ENCODE measurements at places on chromosomes 5 and 9. TPM values are rescaled to one million over a fixed set of nuclear protein-coding genes. Genes with fewer than 3 reads are reported as not detected.

Gene DDX4
- total RNA-seq: not detected

Gene FAM81B
- not detected for total RNA-seq

Gene RFESD
- total RNA-seq: 5.1 TPM

Gene PCA3
- not detected for total RNA-seq

Gene PELO
- 18.2 TPM for total RNA-seq

Gene BICD2
- 24.1 TPM for total RNA-seq

Gene F2RL2
- total RNA-seq: not detected

DNA sequence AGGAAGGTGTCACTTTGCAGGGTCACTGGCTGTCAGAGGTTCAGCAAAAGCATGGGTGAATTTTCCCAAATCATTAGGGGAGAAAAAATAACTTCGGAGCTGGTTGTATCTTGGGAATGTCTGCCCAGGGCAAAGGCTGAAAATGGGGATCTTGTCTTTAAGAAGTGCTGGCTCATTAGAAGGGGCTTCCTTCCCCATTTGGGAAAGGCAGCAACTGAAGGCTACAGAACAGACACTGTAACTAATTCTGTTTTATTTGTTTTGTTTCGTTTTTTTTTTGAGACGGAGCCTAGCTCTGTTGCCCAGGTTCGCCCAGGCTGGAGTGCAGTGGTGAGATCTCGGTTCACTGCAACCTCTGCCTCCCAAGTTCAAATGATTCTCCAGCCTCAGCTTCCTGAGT lies 70.3 kb upstream of the PCA3 start:
- H3K36me3 ChIP-seq: no peaks in the 10 kb centered on the region
- no peak overlapping the region for H3K4me3 ChIP-seq
- H3K27ac ChIP-seq: no peak overlapping the region

- H3K4me3 ChIP-seq: peak overlapping the region; percentile 92
- H3K4me1 ChIP-seq: peaks cover 14% of the 10 kb centered on the region
- H3K27me3 ChIP-seq: no peaks in the 10 kb centered on the region
- DNase-seq: no peak
- no peak overlapping the region for H3K27ac ChIP-seq
- no peaks in the 10 kb centered on the region for H3K36me3 ChIP-seq
Measured at GRCh38 chr9:125747765-125748445, 732 bp downstream of the PBX3 start.

DNA sequence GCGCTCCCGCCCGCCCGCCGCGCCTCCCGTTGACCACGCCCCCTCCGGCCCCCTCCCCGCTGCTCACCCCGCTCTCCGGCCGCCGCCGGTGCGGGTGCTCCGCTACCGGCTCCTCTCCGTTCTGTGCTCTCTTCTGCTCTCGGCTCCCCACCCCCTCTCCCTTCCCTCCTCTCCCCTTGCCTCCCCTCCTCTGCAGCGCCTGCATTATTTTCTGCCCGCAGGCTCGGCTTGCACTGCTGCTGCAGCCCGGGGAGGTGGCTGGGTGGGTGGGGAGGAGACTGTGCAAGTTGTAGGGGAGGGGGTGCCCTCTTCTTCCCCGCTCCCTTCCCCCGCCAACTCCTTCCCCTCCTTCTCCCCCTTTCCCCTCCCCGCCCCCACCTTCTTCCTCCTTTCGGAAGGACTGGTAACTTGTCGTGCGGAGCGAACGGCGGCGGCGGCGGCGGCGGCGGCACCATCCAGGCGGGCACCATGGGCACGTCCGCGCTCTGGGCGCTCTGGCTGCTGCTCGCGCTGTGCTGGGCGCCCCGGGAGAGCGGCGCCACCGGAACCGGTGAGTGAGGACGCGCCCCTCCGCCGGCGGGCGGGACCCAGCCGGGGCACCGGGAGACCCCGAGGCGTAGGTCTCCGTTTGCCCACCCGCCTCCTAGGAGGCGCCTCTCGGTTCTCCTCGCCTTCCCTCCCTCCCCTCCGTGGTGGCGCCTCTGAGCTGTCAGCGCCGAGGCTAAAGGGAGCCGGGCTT lies at the start of gene VLDLR:
Gene VLDLR, plus strand, starts transcription at position 66 of the 739 bp plus-strand sequence. Its CDS starts 403 bp downstream, at position 469.
- H3K4me3 ChIP-seq: peak within 1 kb of the TSS; percentile 65
- peaks cover 18% of the 10 kb centered on the region for H3K4me1 ChIP-seq
- no peaks in the 10 kb centered on the region for H3K36me3 ChIP-seq
- no peak for DNase-seq
- peaks cover 19% of the 10 kb centered on the region for H3K27me3 ChIP-seq

DNA sequence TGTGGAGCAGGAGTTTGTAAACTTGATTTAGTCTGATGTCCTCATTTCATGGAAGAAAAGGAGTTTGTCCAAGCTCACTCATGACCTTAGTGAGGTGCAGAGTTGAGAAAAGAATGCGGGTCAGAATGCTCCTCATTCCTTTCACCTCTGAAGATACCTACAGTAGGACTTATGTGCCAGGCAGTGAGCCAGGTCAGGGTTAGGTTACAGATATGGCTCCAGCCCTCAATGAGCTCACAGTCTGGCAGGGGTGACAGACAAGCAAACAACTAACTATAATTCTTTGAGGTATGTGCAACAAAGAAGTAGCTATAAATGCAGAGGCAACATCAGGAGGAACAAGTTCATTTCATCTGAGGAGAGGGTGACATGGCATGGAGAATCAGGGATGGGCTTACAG lies 102.5 kb downstream of the SPATA31D1 start:
- no peaks in the 10 kb centered on the region for H3K36me3 ChIP-seq
- no peak overlapping the region for H3K4me3 ChIP-seq
- no peaks in the 10 kb centered on the region for H3K4me1 ChIP-seq
- H3K27me3 ChIP-seq: no peaks in the 10 kb centered on the region
- no peak overlapping the region for H3K27ac ChIP-seq
- DNase-seq: no peak

DNA sequence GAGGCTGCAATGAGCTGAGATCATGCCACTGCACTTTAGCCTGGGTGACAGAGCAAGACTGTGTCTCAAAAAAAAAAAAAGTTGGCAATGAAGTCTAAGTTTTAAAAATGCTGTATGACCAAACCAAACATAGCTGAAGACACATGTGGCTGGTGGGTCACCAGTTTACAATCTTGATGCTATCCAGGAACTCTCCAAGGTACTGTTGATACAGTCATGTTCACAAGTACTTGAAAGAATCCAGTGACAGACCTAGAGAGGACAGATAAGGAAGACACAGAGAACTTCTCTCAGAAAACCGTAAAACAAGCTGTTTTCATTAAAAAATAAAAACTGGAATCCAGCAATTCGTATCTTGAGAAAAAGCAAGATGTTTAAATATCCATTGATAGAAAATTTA lies 95.7 kb downstream of the ACTBL2 start:
- no peak overlapping the region for H3K4me3 ChIP-seq
- H3K27me3 ChIP-seq: no peaks in the 10 kb centered on the region
- H3K36me3 ChIP-seq: no peaks in the 10 kb centered on the region
- no peak overlapping the region for H3K27ac ChIP-seq
- peaks cover 5% of the 10 kb centered on the region for H3K4me1 ChIP-seq

DNA sequence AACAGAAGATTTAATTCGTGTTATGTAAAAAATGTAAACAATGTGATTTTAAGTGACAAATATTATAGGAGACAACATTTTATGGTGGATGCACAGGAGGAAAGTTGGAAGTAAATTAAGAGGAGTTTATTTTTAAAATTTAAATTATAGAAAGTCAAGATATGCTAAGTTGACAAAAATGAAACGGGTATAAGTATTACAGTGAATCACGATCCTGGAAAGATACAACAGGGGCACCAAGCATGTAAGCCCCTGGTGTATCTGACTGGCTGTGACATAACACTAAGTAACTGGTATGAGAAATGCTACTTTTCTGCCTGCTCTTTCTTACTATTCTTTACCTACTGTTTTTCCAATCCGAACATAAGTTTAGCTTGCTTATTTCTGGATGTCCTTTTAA lies 419.8 kb upstream of the CHD1 start:
- no peaks in the 10 kb centered on the region for H3K27me3 ChIP-seq
- no peak for DNase-seq
- no peak overlapping the region for H3K27ac ChIP-seq
- H3K36me3 ChIP-seq: no peaks in the 10 kb centered on the region
- no peak overlapping the region for H3K4me3 ChIP-seq

DNA sequence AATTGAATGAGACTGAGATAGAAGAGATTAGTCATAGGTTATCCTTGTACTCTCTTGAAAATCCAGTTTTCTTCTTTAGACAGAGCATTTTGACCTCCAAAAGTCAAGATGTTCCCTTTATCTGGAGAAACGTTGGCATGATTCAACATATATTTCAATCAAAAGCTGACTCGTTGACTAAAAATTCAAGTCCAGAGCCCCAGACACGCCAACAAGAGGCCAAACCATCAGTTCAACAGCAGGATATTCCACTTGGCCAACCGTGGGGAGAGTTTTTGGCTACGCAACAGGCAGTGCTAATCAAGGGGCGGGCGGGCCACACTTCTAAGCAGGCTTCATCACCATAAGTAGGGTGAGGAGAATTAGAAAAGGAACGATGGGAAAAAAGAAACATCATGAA lies 119.1 kb downstream of the SLIT3 start:
- no peak overlapping the region for H3K4me3 ChIP-seq
- no peaks in the 10 kb centered on the region for H3K27me3 ChIP-seq
- H3K27ac ChIP-seq: no peak overlapping the region
- H3K36me3 ChIP-seq: no peaks in the 10 kb centered on the region

Data from T-cell (primary cell).